Iris pigment epithelial cell (primary cell): ENCODE measurements at places on chromosomes 2 and 18.

DNA sequence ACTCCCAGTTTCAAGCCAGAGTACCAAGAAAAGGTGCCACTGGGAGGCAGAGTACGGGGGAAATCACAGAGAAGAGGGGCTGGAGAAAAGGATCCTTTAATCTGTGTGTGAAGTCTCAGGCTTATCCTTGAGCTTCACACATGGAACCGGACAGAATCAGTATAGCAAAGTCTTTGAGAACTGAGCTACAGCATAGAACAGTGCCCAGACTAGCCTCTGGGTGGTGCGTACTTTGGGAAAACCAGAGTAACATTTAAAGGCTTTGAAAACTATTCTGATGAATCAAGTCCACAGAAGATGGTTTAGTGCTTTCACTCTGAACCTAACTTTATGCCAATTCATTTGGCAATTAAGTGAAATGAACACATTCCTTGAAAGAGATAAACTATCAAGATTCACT lies 83.1 kb downstream of the BABAM2 start:
- DNase-seq = peak; percentile 43

DNA sequence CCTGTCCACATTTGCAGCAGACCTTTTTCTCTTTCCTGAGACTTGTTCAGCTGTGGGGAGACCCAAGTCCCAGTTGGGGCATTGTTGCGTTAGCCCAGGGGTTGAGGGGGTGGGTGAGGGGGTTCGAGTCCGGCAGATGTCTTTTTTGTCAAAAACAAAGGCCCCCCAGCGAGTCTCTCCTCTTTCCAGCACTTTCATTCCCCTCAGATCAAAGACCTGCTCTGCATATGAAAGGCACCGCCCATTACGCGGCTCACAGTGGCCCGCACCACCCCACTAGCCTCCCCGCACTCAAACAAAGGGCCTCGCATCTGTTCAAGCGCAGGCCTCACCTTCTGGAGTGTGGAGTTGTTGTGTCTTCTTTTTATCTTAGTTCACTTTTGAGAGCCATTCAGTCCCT lies 25.2 kb downstream of the TRABD2A start:
- DNase-seq = no peak

DNA sequence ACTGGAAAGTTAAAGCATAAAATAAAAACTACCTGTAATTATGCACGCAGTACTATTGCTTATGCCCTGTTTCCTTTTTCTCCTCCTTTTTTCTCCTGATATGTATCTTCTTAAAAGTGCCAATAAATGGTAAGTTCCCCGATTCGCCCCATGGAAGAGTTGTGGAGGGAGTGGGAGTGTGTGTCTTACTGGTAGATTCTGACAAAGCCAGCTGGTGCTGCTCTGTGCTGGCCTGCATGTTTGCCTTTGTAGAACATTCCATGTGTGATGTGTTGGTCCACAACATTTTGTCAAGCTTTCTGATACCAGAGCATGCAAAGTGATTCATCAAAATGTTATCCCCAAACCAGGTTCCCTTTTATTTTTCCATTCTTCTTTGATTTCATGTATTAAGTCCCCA lies 356.9 kb upstream of the RAB12 start:
- peak; percentile 30 for DNase-seq

DNA sequence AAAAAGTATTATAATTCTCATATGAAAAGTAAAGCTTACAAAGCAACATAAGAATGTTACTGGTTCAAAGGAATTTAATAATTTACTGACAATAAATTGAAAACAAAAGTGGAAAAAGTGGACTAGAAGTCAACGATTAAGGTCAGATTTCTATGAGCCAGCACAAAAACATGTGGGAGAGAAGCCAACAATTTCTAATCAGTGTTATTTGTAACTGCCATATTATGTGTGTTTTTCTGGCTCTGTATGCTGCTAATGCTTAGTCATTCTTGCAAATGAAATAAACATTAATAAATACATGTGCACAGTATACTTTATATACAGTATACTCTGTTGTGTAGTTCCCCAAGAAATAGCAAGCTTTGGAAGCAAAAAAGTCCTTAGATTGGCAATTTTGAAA lies 301.3 kb upstream of the RGPD4 start:
- DNase-seq = peak; percentile 92

DNA sequence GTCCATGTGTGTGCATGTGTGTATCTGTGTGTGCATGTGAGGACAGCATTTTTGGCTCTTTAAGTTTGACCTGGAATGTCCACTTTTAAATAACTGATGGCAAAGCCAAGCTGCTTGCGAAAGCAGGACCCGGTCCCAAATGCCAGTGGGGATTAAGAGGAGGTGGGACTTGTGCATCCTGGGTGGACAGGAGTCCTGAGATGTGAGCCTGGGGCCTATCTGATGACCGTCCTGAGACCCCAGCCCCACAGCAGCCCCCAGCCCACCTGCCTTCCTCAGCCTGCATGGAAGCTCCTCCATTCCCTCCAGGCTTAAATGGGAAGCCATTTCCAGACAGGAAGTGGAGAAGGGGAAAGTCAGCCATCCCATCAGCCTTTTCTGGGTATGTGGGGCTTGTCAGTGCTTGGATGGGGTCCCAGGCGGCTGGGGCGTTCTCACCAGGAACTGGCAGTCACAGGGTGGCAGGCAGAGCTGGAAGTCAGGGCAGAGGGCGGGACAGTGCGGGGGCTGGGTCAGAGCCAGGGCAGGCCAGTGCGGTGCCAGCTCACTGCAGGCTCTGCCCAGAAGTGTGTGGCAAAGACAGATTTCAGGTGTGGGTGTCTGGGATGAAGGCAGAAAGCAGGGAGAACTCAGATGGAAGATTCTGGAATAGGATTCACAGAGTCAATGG lies 117.8 kb downstream of the ACKR3 start:
- DNase-seq = no peak

GRCh38 chr2:10546975-10547391 lies 98.9 kb upstream of the ODC1 start:
- DNase-seq = no peak

GRCh38 chr18:46252759-46253158 lies 148.6 kb downstream of the HAUS1 start:
- no peak for DNase-seq

DNA sequence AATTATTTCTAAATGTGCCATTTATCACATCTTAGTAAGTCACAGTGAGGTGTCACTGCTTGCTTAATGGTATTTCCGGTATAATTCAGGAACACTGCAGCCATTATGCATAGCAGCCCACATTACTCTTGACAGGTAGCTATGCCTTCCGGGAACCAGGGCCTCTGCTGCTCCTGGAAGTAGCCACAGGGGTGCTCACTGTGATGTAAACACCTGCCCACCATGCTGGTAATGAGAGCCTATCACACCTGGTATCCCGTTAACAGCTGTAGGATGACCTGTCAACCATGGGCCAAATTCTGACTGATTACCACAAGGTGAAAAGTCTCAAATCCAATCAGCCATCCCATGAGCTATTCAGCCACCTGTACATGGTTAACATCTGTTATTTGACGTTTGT lies 647.0 kb upstream of the NXPH2 start:
- no peak for DNase-seq

- DNase-seq = no peak
Measured at GRCh38 chr2:173822889-173823542, 142.2 kb downstream of the SP3 start.

DNA sequence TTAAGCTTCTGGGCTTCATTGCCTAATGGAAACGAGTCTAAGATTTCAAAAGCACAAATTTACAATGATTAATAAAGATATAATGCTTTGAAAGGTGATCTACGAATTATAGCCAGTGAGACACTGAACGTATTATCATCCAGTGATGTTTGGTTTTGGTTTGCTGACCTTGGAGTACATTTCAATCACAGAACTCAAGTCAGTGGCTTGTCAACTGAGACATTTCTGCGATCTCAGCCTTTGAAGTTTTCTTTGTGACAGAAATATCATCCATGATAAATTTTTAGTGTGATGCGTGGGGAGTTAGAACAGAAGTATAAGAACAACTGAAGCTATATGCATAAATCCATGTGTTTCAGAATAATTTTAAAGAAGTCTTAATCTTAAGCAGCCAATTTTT lies 263.8 kb downstream of the TCF4 start:
- DNase-seq = no peak

DNA sequence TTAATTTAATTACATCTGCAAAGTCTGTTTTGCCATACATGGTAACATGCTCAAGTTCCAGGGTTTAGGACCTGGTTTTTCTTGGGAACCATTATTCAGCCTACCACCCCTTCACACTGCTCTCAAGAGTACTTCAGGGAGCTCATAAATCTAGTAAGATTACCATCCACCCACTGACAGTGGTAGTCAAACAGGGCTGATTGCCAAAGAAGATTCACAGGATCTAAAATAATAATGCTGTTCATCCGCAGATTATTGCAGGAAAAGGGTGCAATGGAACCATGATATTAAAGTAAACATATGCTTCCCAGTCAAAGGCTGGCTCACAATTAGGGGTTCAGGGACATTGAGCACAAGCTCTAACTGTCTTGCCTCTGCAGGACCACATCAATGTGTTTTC lies 148.0 kb upstream of the CYRIA start:
- no peak for DNase-seq

GRCh38 chr18:47728921-47729320 lies 201.5 kb downstream of the SMAD2 start:
- DNase-seq = no peak

- no peak for DNase-seq
Measured at GRCh38 chr2:116317111-116317510, 1497.4 kb upstream of the DDX18 start.
